ENCODE measurements at places on chromosomes 11 and 22.

DNA sequence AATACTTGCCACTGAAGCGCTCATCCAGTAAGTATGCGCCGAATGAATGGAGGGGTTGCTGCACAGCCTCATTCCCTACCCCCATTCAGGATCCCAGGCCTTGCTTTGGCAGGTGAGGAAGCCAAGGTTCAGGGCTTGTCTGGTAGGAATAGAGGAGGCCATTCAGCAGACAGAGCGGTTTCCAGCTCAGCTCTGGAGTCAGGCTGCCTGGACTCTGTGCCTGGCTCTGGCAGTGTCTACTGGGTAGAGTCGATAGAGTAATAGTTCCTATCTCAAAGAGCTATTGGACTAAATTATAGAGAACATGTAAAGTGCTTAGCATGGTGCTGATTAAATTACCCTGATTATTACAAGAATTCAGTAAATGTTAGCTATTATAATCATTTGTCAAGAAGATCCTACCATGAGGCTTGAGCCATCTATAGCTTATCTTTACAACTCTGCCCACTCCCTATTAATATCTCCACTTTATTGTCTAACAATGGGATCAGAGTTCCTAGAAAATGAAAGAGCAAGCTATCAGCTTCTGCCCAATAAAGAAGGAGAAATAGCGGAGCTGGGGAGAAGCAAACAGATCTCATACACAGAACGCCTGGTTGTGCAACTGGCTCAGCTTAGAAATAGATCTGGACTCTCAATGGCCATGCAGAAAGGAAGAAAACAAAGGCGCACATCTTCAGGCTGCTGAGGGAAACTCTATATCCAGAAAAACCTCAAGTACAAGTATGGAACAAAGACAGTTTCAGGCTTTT lies 6.6 kb upstream of the SNX32 start:
- no peak for DNase-seq

GRCh38 chr11:2432628-2433071 lies 11.7 kb downstream of the TRPM5 start:
- DNase-seq, result no peak

GRCh38 chr11:128026596-128026995 lies 560.8 kb downstream of the ETS1 start:
- DNase-seq, result peak; percentile 38

GRCh38 chr22:46390105-46390651 lies 54.7 kb downstream of the TRMU start:
- DNase-seq, result no peak

GRCh38 chr22:18095101-18095805 lies 15.4 kb upstream of the TUBA8 start:
- no peak for DNase-seq

DNA sequence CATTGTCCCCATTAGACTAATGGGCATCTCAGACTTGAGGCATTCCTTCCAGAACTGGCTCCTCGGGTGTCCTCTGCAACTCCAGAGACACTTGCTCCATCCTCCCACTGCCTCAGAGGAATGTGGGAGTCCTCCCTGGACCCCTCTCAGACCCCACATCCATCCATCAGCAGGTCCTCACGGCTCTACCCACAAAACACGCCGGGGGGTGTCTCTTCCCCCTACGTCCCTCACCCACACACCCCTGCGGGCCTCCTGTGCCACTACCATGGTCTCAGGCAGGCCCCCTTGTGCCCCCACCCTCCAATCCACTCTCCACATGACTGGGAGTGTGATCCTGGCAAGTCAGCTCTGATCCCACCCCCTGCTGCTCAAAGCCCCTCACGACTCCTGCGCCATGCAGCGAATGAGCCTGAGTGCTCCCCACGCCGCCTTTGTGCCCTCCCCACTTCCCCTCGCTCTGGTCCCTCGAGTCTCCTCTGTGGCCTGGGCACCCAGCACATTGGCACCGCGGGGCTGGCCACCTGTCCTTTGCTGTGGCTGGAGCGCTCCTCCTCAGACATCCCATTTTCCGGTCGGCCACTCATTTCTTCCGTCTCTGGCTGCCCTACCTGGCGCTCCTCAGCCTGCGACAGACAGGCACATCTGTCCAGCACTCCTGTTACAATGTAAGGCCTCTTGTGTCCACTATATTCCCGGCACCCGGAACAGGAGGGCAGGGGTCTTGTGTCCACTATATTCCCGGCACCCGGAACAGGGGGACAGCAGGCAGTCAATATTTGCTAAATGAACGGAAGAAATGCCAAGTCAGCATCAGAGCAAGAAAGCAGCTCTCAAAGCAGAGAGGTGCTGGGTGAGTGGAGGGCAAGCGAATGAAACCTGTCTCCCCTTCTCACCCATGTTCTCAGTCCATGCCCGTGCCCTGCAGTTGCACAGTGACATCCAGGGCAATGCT lies 14.2 kb upstream of the MOB2 start:
- DNase-seq, result no peak

- DNase-seq, result no peak
Measured at GRCh38 chr22:41369837-41370236, 11.9 kb upstream of the TEF start.

GRCh38 chr22:44735518-44736428 lies 16.6 kb upstream of the ARHGAP8 start:
- peak; percentile 41 for DNase-seq

DNA sequence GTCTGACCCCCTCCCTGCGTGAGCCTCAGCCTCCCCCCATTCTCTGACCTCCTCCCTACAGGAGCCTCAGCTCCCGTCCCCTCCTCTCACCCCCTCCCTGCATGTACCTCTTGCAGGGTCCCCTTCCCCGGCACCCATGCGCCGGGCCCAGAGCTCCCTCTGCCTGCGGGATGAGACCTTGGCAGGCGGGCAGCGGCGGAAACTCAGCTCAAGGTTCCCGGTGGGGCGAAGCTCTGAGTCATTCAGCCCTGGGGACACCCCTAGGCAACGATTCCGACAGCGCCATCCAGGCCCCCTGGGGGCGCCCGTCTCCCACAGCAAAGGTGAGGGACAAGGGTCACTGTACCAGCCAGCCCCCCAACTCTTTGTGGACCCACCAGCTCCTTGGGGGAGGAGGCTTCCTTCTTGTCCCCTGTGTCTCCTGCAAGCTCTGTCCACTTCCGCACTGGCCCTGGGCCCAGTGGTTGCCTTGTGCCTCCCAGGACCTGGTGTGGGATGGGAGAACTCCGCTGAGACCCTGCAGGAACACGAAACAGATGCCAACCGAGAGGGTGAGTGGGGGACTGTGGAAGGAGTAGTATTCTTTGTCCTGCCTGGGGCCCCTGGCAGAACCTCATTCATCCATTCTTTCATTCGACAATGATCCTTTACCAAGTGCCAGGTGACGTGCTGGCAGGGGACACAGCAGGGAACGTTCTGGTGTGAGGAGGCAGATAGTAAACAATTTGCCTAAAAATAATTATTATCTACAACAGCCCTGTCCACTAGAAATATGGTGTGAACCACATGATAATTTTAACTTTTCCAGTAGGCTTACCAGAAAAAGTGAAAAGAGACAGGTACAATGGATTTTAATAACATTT lies 3.7 kb upstream of the RPS6KA4 start:
- peak; percentile 87 for DNase-seq

GRCh38 chr11:29119707-29120618 lies 896.9 kb downstream of the KCNA4 start:
- peak; percentile 80 for DNase-seq

- DNase-seq, result no peak
Measured at GRCh38 chr11:130403271-130403804, 25.1 kb downstream of the ADAMTS8 start.

DNA sequence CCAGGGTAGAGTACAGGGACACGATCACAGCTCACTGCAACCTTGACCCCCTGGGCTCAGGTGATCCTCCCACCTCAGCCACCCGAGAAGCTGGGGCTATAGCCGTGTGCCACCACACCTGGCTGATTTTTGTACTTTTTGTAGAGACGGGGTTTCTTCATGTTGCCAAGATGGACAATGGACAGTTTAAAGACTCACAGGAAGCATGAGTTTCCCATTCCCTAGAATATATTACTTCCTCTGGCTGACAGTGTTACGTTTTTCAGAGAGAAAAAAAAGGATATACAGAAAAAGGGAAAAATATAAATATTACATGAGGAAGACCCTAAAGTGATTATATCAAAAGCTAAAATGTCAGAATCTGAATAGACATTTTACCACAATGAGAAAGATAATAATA lies 72.3 kb downstream of the RSF1 start:
- peak; percentile 57 for DNase-seq

GRCh38 chr11:33542921-33543320 lies 157.7 kb downstream of the C11orf91 start:
- DNase-seq, result peak; percentile 59

- DNase-seq, result no peak
Measured at GRCh38 chr22:39129081-39129480, 23.4 kb downstream of the CBX7 start.

DNA sequence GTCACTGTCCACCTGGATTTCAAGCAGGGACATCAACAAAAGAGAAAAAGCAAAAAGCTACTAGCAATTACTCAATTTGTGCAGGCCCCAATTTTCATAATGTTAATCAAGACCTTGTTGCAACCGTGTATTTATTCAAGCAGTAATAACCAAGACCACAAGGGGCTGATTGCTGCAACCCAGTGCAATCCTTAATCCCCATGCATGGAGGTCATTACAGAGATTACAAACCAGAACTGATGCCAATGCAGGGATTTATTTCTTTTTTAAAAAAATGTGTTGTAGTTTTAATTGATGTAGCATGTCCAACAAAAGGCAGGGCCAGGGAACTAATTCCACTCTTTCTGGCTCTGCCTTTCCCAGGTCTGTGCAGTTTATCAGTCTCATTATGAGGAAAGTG lies 18.4 kb downstream of the TECTA start:
- DNase-seq, result no peak

- no peak for DNase-seq
Measured at GRCh38 chr11:1299621-1300020, 9.8 kb downstream of the TOLLIP start.

GRCh38 chr11:125869521-125869920 lies 17.9 kb upstream of the HYLS1 start:
- no peak for DNase-seq

DNA sequence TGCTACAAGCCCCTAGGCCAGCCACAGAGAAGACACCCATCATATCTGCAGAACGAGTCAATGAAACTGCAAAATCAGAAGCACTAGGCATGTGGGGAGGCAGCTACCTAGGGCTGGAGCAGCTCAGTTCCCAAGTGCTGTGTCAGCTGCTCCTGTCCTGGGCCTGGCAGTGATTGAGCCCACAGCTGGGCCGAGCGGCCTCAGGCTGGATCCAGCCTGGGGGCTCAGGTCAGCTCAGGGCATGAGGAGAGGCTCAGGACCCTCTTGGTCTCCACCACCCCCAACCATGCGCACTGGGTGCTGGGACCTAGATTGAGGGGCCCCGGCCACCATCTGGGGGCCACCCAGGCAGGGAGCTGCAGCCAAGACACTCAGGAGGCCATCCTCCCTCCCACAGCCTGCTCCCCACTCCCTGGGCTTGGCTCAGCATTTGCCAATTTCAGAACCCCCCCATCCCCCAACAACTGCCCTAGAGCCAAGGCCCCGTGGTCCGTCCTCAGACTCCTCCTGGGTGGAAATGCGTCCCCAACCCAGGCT lies 2.4 kb upstream of the TNNT3 start:
- DNase-seq, result no peak

GRCh38 chr22:50674606-50675552 lies 2.3 kb downstream of the SHANK3 start:
- DNase-seq, result peak; percentile 46

DNA sequence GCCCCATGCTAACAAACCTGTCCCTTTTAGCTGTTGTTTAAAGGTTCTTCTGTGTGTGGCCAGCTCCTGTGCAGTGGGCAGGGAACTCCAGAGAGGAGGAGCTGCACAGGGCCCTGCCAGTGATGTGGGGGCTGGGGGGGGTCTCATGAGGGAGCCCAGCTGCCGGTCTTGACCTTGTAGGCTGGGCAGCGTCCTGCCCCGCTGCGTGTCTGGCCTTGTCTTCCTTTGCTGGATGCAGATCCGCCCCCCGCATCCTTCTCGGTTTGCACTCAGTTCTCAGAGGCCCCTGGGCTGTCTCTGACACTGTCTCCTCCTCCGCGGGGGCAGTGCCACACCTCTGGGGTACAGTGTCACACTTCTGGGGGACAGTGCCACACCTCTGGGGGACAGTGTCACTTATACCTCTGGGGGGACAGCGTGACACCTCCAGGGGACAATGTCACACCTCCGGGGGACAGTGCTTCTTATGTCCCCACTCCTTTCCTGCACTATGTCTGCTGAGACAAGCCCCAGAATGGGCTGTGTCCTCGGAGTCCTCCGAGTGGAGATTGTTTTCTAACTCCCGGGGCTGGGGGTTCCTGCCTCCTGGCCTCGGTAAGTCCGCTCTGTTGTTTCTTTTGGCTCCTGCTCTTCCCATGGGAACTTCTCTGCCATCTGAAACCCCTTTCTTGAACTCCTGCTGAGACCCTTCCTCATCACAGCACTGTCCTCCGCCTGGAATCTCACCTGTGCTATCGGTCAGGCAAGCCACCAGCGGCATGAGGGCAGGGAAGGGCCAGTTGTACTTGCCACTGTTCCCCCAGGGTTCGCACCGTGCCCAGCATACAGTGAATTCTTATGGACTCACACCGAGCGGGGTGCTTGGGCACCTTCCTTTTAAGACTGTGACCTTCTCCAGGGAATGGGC lies 788.3 kb downstream of the TBC1D22A start:
- DNase-seq, result no peak

DNA sequence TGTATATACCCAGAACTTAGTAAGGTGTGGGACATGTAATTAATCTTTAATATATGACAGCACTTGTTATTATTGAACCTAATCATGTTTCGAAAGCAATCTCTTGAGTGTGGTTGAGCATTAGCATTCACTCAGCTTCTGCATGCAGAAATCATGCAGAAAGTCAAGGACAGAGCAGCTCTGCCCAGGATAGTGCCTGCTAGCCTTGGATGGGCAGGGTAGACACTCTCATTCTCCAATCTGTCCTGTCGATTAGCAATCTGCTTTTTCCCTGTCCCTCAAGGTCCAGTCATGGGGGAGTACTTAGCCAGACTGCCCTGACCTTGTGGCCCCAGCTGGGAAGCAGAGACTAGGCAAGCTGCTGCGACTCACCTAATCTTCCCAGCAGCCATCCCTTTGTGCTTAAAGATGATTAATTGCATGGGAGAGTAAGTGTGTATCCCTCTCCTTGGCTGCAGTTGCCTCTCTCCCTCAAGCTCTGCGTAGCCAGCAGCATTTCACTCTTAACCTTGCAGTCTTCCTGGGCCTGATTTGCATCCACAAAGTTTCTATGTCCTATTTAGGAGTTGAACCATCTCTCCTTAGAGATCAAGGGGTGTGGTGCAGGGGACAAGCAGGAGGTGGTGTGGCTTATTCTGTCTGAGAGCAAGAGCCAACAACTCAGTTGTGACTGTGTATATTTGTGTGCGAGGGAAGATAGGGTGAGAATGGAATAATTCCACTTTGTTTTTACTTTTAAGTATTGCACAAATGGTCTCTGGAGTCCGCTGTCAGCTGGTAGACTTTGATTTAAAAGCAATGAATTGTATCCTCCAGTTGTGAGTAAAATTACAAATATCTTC lies 101.4 kb downstream of the FDX1 start:
- no peak for DNase-seq

GRCh38 chr11:30351061-30351460 lies 28.2 kb downstream of the ARL14EP start:
- no peak for DNase-seq

DNA sequence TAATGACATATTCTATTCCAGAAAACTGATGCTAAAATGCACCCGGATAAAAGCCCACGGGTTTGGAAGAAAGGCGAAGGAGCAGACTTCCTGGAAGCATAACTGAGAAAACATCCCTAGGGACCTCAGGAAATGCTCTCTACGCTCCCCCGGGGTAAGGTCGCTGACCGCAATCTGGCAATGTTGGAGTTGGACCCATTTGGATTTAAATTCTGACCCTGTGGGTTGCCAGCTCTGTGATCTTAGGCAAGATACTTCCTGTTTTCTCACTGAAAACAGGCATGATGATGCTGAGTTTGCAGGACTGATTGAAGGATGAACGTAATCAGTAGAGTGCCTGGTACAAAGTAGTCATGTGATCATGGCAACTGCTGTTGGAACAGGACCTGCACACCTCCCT lies 1054.0 kb downstream of the NTM start:
- DNase-seq, result peak; percentile 17

All from lung microvascular endothelial cell (primary cell).